NT2/D1 (cell line): ENCODE measurements at places on chromosomes 2 and 18.

DNA sequence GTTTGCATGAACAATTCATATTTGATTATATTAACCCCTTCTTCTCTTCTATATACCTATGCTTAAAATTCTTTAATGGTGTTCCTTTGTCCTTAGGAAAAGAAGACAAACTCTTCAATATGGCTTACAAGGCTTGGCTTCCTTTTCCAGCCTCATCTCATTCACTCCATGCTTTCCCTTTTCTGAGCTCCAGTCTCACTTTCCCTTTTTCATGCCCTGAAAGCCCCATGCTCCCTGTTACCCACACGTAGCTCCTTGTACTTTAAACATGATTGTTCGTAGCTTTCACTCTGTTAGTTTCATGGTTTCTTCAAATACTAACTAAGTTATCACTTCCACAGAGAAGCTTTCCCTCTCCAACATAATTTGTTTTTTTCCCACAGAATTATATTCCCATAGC is 161.3 kb downstream of the UBE2E3 start:
- DNase-seq = no peak

GRCh38 chr2:232014681-232015080 is 53.2 kb downstream of the DIS3L2 start:
- DNase-seq = no peak

GRCh38 chr2:115011721-115012120 is 569.3 kb downstream of the DPP10 start:
- DNase-seq = no peak

DNA sequence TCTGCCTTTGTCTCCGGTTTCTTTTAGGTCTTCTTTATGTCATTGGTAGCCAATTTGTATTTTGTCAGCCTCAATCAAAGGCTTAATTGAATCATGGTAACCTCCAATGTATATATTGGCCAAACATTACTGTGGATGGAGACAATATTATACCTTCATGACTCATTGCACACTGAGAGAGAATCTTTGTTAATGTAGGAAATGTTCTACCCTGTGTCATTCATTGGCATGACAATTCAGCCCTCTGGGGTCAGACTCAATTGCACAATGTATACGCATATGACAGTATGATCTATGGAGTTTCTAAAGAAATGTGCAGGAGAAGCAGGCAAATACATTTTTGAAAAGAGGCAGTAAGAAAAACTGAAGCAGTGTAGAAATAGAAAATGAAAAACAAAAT is 162.6 kb downstream of the PDE11A start:
- no peak for DNase-seq

- no peak for DNase-seq
Observed at GRCh38 chr2:145597809-145598208, 1077.9 kb upstream of the ZEB2 start.

DNA sequence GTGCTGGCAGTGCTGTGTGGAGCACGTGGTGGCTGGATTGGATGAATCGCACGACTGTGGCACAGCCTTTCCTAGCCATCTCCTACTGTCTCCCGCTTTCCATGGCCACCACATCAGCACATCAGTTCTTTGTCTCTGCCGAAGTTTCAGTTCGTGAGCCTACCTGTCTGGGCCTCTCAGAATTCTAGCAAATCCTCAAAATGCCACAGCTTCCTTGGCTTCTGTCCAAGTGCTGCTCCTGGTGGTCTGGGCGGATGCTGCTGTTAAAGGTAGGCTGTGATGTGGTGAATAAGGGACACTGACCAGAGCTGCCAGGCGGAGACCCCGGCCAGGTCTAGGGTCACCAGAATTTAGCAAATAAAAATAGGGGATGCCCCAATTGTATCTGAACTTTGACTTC is 237.4 kb downstream of the LPIN1 start:
- DNase-seq = no peak

GRCh38 chr2:105490204-105490603 is 91.4 kb upstream of the FHL2 start:
- no peak for DNase-seq

GRCh38 chr2:64620661-64621060 is 33.1 kb downstream of the SERTAD2 start:
- DNase-seq = no peak

DNA sequence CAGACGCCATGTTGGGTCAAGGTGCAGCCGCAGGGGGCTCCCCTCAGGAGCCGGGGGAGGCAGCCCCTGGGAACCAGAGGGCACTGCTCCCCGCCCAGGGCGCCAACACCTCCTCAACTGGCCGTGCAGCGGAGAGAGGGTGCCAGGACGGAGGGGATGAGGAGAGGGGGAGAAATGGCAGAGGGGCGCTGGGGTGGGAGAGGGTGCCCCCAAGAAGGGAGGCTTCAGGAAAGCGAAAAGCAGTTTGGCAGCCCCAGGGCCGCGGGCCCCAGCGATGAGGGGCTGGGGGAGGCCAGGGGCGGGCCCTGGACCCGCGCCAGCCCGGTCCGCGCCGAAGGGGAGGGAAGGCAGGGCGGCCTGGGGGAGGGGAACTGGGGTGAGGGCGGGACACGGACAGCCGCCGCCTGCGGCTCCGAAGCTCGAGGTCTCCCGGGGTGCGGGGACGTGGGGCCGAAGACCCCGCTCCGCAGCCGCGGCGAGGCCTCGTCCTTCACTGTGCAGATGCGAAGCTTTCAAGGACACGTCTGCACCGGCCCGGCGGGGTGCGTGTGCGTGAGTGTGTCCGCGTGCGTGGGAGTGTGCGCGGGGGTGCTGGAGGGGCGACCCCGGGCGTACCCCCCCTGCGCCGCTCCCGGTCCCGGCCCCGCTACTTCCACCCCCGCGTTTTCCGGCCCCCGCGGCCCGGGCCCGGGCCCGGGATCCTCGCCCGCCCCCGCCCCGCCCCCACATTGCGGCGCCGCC is 1.4 kb downstream of the DNMT3A start:
- no peak for DNase-seq

GRCh38 chr18:42980426-42980825 is 135.1 kb downstream of the RIT2 start:
- no peak for DNase-seq

- no peak for DNase-seq
Observed at GRCh38 chr2:98734823-98735260, 3.9 kb upstream of the MGAT4A start.

DNA sequence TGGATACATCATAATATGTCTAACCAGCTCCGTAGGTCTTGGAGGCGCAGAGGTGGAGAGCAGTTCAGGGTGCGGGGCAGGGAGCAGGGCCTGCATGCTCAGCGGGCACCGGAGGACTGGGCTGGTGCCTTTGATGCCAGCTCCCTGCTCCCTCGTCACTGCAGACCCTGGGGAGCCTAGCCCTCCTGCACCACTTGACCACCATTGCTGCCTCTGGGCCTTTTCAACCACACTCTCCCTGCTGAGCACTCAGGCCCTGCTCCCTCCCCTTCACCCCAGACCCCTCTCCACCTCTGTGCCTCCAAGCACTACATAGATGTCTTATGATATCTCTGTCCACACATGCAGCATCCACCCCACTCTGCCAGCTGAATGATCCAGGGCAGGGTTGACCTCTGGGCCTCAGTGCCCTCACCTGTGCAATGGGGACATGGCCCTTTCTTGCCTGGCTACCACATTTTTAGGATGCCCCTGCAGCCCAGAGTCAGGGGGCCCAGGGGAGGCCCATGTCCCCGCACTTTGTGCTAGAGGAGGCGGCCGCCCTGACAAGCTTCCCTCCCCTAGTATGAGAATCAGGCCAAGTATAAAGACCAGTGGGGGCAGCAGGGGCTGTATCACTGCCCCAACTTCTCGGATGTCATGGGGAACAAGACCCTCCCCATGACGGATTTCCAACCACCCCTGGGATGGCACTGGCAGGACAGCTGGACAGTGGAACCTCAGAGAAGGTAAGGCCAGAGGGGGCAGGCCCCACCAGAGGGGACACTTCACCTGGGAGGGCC is 46.3 kb downstream of the FER1L5 start:
- no peak for DNase-seq
